Endodermal cell (in vitro differentiated cells): ENCODE measurements at places on chromosomes 4 and X.

GRCh38 chr4:168685136-168685809 is 188.4 kb downstream of the PALLD start:
- H3K4me1 ChIP-seq = no peaks in the 10 kb centered on the region
- DNase-seq = no peak
- peaks cover 15% of the 10 kb centered on the region for H3K36me3 ChIP-seq
- H3K4me3 ChIP-seq = no peak overlapping the region
- H3K27me3 ChIP-seq = no peaks in the 10 kb centered on the region

DNA sequence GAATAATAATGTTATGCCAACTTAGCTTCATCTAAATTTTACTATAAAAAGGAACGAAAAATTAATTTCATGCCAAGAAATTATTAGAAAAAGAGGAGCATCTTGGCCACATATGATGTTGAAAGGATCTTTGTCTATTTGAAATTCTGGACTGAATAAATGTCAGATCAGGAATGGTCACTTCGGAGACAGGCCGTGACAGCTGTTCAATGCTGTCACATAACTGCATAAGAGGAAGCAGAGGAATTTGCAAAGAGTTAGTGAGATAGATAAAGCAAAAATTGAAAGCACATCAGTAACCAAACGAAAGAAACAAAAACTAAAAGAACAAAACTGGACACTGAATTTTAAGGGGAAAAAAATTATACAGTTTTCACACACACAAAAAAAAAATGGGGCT is 100.9 kb downstream of the GASK1B start:
- DNase-seq = no peak
- H3K27ac ChIP-seq = no peak overlapping the region
- H3K36me3 ChIP-seq = no peaks in the 10 kb centered on the region
- no peaks in the 10 kb centered on the region for H3K27me3 ChIP-seq
- no peaks in the 10 kb centered on the region for H3K4me1 ChIP-seq
- no peak overlapping the region for H3K4me3 ChIP-seq

DNA sequence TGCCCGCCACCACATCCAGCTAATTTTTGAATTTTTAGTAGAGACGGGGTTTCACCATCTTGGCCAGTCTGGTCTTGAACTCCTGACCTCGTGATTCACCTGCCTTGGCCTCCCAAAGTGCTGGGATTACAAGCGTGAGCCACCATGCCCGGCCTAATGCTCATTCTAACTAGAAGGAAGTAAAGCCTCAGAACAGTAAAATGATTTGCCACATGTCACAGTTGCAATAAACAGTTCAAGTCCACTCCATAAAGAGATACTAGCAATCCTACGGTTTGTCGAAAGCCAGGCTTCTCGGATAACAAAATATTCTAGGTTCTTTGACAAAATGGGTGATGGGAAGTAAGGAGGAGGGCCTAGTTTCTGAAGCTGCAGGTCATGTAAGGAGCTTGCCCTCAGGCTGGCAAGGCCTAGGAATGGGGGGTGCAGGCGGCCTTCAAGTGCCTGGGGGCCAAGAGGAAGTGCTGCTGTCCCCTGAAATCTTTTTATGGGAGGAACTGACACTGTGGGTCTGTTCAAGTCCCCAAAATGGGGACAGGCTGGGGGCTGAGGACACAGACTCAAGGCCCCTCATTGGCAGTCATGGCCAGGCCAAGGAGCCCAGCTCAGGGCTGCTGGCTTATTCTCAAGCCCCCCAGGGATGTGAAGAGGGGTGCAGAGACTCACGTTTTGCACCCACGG is 31.8 kb upstream of the ACSL1 start:
- no peaks in the 10 kb centered on the region for H3K4me1 ChIP-seq
- H3K36me3 ChIP-seq = no peaks in the 10 kb centered on the region
- no peaks in the 10 kb centered on the region for H3K27me3 ChIP-seq
- no peak overlapping the region for H3K27ac ChIP-seq

DNA sequence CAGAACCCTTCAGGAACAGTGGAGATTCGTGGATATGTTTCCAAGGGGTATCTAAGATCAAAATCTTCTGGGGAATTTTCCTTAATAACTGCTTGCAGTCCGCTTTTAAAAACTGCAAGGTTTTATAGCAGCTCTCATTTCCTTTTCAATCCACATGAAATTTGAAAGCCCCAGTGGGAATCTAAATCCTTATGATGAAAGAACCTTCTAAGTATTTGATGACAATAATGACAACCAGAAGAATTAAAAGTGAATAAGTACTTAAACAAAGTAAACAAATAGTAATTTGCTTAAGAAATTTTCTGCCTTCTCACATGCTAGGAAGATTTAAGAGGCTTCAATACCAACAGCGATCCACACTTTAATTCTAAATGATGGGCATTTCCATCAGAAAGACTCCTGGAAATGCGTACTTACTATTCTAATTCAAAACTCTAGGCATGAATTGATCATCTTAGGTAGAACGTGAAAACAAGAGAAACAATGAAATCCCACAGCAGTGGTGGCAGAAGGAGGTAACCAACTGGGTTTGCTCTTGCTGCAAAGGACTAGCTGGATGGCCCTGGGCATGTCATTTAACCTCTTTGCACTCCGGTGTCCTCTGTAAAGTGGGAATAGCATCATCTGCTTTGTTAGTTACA is 37.6 kb upstream of the S100G start:
- H3K4me1 ChIP-seq = no peaks in the 10 kb centered on the region
- peaks cover 11% of the 10 kb centered on the region for H3K36me3 ChIP-seq
- H3K4me3 ChIP-seq = no peak overlapping the region
- no peak overlapping the region for H3K27ac ChIP-seq
